NCI-H524 (cell line): ENCODE measurements at places on chromosomes 7 and 10.

GRCh38 chr7:92276460-92276864, 30.7 kb downstream of the ANKIB1 start:
- DNase-seq, result no peak

DNA sequence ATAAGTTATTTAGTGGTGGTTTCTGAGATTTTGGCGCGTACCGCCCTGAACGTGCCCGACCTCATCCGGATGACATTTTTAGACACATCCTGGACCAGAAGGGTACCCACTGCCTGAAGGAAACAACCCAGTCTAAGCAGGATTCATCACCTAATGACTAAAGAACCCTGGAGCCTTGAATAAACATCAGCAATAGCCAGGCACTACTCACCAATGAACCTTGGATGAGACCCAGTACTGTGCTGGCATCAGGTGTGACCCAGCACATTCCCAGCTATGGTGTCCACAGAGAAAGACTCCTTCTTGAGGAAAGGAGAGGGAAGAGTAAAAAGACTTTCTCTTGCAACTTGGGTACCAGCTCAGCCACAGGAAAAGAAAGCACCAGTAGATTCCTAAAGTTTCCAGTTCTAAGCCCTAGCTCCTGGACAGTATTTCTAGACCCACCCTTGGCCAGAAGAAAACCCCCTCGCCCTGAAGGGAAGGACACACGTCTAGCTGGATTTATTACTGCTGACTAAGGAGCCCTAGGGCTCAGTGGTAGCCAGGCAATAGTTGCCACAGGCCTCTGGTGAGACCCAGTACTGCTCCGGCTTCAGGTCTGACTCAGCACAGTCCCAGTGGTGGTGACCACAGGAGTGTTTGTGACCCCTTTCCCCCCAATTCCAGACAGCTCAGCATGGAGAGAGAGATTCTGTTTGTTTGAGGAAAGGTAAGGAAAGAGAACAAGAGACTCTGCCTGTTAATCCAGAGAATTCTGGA, 32.5 kb downstream of the ZNF277 start:
- no peak for DNase-seq

- DNase-seq, result no peak
These were observed 411.4 kb downstream of the PAXIP1 start for GRCh38 chr7:154591544-154591943.

DNA sequence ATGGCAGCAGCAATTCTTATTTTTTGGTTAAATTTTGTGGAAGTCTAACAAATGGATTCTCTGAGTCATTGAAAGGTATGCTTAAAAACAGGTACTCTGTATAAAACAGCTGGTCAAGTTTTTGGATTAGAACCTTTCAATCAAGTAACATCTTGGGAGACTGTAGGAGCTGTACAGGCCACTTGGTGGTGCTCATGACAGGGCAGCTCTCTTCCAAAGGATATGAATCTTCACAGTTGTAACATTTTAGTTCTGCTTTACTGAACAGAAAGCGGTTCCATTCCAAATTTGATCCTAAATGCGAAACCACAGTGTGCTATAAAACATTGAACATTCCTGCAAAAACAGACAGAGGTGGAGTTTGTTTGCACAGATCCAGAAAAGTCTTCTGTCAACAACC, 44.5 kb upstream of the AGR3 start:
- DNase-seq, result peak; percentile 49

- no peak for DNase-seq
These were observed 7.5 kb upstream of the CLDN4 start for GRCh38 chr7:73823257-73823656.

- DNase-seq, result peak; percentile 46
These were observed 49.9 kb downstream of the DNAJC1 start for GRCh38 chr10:21953585-21954057.

DNA sequence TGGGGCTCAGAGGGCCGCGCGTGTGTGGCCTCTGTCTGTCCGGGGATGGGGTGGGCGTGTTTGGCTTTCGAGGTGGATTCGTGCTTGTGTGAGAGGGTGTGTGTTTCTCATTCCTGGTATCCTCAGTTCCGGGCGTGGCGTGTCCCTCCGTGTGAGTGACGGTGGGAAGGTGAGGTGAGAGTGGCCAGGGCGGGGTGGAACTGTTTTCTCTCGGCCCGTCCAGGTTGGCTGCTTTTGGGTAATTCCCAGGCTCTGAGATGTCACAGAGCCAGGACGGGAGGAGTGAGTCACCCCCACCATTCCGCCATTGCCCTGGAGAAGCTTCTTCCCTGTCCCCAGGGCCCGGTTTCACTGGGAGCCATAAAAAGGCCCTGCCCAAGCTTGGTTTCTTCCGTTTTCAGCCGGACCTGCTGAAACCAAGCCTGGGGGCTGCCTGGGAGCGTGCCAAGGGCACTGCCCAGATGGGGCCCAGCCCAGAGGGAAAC, 21.3 kb upstream of the CLDN4 start:
- no peak for DNase-seq

- no peak for DNase-seq
These were observed 131.2 kb upstream of the UNC5B start for GRCh38 chr10:71081229-71081560.

DNA sequence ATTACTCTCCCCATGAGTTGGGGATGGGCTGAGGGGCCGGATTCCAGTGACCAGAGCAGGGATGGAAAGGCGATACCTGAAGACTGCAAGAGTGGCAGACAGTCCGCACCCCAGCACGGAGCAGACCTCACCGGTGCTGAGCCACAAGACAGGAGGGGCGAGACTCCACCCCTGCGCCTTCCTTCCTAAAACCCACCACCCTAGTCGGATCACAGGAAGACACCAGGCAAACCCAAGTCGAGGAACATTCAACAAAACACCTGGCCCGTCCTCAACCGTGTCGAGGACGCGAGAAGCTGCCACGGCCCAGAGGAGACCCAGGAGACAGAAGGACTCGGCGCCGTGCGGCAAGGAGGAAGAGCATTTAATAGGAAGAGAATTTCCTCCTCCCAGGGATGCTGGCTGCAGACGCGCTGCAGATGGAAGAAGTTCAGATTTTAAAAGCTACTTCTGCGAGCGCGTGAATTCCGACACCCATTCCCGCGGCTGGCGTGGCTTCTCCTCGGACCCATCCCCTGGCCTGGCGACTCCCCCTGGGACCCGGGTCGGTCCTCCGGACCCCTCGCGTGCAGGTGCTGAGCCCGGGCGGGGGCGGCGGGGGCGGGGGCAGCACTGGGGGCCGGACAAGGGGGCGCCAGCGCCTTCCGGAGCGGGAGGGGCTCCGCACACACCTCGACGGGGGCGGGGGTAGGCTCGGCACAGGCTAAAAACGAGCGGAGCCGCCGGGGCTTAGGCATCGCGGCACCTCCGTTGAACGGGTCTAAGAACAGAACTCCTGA, 563 bp upstream of the UTF1 start:
- no peak for DNase-seq

DNA sequence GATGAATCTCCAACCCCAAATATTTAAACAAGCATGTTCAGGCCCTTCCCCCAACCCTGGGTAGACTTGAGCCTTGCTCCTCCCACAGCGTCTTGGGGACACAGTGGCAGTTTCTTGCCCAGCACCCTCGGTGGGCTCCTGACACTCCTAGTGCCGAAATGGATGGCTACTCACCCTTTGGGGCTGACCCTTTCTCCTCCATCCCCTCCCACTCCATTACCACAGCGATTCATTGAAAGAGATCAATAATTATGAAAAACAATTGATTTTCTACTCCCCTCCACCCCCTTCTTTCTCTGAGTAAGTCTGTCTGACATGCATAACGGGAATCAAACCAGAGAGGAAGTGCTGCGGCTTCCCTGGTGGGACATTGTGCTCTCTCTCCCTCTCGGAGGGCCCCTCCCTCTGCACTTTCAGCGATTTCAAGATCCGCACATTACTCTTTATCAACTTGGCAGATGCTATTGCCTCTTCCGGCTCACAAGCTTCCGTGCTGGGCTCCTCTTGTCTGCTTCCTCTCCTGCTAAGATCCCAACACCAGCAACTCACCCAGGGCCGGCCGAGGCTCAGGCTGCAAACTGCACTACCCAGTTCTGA, 79.0 kb upstream of the PLXNA4 start:
- no peak for DNase-seq

DNA sequence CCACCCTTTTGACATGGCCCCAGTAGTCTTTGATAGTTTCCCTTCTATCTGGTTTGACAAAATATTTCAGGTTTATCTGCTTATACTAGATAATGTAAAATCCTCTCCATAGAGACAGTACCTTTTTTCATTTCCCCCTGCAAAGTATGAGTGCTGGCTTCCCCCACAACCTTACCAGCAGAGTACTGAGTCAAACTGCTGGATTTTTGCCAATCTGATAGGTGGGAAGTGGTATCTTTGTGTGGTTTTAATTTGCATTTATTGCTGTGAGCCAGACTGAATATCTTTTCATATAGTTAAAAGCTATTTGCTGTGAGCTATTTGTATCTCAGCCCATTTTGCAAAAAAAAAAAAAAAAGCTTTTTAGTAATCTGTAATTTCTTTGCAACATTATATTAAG, 32.1 kb upstream of the HECTD2 start:
- no peak for DNase-seq

GRCh38 chr10:69101451-69102095, 13.7 kb downstream of the SRGN start:
- DNase-seq, result no peak

DNA sequence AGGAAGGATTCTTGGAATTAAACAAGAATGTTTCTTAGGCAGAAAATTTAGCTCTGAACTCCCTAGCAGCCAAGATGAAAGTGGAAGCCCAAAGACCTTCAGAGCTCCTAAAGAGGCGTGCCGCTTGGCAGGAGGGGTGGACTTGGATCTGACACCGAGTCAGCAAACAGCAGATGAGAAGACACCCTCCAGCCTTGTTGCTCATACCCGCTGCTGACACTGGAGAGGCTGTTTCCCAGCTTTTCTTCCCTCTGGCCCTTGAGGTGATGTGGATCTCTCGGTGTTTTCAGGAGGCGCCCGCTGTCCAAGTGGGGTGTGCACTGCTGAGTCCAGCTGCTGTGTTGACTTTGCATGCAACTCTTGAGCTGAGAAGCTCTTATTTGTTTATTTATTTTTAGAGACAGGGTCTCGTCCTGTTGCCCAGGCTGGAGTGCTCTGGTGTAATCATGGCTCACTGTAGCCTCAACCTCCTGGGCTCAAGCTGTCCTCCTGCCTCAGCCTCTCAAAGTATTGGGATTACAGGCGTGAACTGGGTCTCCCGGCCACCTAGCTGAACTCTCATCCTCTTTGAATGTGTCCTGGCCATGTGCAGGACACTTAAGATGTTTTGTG, 21.5 kb downstream of the SLC18A2 start:
- DNase-seq, result no peak

GRCh38 chr7:79352323-79352722, 101.1 kb downstream of the MAGI2 start:
- DNase-seq, result no peak

DNA sequence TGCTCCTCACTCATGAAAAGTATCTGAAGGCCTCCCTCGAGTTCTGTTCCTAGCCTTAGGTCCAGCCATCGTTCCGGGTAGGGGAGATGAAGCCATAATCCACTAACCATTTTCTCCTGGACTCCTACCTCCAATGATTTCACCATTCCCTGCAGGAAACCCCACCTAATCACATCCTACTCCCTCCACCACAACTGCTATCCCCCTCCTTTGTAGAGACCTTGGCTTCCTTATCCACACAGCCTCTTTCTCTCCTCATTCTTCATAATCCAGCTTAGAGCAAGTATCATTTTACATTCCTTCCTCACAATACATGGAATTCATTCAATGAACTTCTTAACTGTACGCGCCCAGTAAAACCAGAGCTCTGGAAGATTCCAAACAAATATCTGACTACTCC, 18.7 kb downstream of the HNRNPF start:
- DNase-seq, result no peak

- DNase-seq, result no peak
These were observed 78.3 kb downstream of the SNX10 start for GRCh38 chr7:26370011-26370410.

- no peak for DNase-seq
These were observed 100.7 kb downstream of the ZMYND11 start for GRCh38 chr10:235915-236314.

DNA sequence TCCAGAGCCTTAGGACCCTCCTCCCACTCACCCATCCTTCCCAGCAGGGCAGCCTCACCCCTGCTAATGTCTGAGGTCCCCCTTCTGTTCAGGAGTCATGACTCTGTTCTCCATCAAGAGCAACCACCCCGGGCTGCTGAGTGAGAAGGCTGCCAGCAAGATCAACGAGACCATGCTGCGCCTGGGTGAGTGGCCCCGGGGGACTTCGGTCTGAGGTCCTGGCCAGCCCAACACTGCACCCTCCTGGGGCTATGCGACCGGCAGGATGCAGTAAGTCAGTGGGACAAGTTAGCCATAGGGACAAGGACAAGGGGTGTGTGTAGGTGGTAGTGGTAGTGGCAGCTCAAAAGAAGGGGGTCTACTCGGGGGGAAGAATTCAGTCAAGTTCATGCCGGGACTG, 16.2 kb upstream of the AHCYL2 start:
- peak; percentile 20 for DNase-seq

DNA sequence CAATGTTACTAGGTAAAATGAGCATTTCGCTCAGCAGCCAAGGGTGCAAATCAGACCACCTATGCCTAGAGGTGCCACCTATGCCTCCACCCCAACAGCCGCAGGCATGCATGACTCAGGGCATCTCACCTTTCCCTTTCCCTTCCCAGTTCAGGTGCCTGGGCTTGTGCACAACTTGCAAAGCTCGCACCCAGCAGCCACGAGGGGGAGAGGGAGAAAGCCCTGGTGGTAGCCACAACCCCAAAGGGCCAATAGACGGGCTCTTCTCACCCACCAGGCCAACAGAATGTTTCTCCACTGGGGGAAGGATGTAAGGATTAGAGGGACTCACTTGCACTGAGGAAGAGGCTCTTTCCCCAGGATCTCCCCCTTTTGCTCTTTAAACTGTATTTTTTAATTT, 462.3 kb upstream of the PCDH15 start:
- DNase-seq, result no peak

DNA sequence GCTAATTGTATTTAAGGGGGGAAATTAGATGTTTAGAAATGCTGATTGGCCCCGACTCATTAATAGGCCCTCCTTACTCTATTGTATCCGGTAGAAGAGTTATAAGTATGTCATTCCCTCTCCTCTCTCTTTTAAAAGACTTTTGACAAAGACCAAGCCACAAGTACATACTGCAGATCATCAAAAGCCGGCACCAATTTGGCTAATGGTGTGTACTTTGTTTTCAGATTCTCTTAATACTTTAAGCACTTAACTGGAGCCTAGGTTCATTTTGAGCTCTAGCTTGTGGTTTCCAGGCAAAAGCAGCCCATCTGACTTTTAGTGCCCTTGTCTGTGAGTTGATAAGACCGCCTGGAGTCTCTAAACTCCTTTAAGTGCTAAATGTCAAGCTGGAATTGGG, 210.0 kb upstream of the LYZL1 start:
- DNase-seq, result no peak

- DNase-seq, result no peak
These were observed 18.7 kb downstream of the HSPA12A start for GRCh38 chr10:116723428-116724281.

DNA sequence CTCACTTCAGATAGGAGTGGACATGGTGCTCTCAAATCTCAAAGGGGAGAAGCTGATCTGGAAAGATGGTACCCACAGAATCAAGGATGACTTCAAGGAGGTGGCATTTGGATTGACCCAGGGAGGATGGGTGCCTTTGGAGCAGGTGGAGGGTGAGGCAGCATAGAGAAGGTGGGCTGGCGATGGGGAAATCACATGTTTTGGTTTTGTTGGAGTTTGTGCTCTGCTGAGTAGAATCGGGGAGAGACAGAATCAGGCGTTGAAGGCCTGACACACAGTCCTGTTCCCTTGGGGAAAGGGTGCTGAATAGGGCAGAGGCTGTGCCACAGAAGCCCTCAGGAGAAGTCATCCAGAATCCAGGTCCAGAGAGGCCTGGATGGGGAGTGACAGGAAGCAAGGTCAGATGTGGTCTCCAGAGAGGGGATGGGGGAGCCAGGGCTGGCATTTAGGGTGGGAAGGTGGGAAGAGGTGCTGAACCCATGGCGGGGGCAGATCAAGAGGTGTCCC, 291.1 kb downstream of the GLRX3 start:
- no peak for DNase-seq
